Stimulated activated CD4-positive, alpha-beta T cell treated with anti-CD3 and anti-CD28 coated beads, Interleukin-1b, Interleukin-23, amount 100 ng/mL, for 1 hour (primary cell): ENCODE measurements at places on chromosomes 11 and 22.

DNA sequence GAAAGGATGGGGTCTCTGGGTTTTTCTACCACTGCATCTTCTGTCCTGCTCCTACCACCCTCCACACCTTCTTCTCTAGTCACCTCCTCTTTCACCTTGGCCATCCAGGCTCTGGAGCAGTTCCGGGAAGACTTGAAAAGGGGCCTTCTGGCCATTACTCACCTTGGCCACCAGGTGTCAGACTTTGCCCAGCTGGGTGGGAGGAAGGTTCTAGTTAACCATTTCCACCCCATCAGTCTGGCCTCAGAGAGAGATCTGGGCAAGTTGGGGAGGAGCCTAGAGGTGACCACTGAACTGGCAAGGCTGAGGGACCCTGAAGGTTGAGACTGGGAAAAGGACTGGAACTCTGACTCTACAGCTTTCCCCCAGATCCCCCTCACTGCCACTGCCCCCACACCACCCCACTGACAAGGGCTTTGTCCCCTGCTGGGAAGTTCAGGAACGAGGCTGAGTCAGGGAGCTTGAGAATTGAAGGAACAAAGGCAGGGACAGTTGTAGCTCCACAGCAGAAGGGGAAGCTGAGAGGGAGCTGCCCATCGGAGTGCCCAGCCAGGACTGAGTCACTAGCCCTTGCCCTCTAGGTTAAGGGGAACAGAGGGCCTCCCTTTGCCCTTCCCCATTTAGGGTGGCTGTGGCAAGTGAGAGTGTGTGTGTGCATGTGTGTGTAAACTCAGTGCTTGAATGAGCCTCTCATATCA lies 3.7 kb upstream of the POLD4 start:
- no peak for DNase-seq

GRCh38 chr11:66981976-66982578 lies 7.0 kb downstream of the C11orf86 start:
- no peak for DNase-seq

GRCh38 chr22:49297871-49298721 lies 529.6 kb downstream of the BRD1 start:
- DNase-seq = no peak

GRCh38 chr11:3201677-3202181 lies 16.9 kb downstream of the MRGPRG start:
- DNase-seq = no peak

DNA sequence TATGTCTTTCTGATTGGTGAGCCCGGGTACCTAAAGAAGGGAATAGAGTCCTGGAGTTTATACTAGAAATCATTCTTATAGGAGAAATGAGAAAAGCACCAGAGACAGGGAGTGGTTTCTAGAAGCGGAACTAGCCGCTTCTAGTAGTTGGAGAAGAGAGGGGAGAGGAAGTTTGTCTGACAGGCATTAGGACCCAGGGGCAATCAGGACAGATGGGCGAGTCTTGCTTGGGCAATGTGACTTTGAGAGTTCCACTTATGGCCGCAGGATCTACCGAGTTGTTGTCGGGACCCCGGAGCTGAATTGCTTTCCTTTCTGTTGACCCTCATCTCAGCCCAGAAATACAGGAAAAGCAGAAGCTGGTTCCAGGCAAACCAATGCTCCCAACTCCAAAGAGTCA lies 596.8 kb upstream of the CNTN5 start:
- no peak for DNase-seq

- DNase-seq = no peak
These were observed 39.9 kb downstream of the CWC15 start for GRCh38 chr11:94933223-94934130.

DNA sequence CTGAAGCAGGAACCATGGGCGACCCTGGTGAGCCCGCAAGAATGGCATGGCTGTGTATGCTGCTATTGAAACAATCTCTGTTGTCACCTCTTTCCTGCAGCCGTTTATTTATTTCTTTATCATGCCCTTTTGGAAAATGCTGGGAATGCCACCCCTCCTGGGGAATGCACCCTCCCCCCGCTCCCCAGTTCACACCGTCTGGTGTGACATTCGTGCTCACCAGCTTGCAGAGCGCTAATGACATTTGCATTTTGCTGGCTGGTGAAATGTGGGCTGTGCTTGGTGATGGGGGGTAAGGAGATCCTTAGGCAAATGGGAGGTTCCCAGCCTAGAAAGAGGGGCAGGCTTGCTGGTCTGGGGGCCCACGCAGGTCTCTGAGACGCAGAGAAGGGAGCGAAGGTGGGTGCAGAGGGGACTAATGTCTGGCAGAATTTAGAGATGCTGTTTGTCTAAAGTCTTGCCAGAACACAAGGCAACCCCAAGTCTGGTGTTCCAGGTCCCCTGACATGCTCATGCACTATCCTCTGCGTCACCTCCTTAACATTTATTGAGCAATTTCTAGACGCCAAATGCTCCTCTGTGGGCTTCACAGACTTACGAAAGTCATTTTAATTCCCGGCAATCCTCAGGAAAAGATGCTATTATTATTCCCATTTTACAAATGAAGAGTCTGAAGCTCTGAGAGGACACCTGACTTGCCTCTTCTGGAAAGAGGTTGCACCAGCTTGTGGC lies 91.7 kb downstream of the TP53I11 start:
- no peak for DNase-seq

- no peak for DNase-seq
These were observed 35.4 kb downstream of the MOB2 start for GRCh38 chr11:1450949-1451710.

- no peak for DNase-seq
These were observed 17.2 kb downstream of the MYEOV start for GRCh38 chr11:69310934-69311766.

GRCh38 chr22:19948057-19948760 lies 6.6 kb upstream of the TXNRD2 start:
- DNase-seq = no peak

GRCh38 chr11:36574486-36574885 lies 6.7 kb downstream of the RAG1 start:
- no peak for DNase-seq

DNA sequence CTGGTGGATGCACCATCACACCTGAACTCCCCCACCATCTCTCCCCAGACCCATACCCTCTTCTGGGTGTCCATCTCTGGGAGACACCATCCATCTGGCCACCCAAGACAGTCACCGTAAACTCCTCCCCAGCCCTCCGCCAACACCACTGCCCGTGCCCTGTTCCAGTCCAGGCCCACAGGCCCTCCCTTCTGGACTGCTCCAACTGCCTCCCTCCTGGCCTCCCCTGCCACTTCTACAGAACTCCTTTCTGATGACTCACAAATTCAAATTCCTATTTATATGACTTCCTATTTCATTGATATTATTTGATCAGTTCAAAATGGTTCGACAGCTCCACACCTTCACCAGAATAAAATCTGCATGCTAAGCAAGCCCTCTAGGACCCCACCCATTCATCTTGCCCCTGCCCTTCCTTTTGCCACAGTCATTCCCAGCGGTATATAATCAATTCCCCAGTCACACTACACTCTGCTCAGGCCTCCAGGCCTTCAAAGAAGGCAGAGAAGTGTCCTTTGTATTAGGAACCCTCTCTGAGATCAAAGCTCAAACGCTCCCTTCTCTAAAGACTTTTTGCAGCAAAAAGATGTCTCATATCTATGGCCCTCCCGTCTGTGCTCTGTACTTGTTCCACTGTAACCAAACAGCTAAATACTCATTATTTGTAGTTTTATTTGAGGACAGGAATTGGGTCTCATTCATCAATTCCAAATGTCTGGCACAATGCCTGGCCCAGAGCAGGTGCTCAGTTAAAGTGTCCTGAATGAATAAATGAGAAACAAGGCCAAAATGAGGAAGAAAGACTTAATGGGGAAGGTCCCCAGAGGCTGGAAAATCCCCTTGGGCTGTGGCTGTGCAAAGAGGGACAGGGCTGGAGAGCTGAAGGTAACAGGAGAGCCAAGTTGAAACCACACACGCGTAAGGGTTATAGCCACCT lies 29.0 kb downstream of the MYH9 start:
- DNase-seq = no peak

DNA sequence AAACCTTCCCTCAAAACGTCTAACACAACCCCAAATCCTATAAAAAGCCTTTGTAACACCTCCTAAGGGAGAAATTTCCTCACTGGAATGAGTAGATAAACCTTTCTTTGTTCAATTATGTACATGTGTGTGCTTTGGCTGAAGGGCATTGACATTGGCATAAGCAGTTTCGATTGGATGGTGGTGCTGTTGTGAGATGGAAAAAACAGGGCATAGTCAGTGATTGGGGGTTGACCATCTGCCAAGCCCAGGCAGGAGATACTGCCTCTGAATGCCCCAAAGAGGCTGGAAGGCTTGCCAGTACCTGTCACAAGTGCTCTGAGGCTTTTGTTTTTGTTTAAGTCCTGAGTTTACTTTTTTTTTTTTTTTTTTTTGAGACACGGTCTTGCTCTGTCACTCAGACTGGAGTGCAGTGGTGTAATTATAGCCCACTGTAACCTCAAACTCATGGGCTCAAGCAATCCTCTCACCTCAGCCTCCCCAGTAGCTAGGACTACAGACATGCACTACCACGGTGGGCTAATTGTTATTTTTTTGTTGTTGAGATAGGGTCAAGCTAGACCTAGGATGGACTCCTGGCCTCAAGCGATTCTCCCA lies 1.2 kb upstream of the CCDC117 start:
- DNase-seq = no peak

DNA sequence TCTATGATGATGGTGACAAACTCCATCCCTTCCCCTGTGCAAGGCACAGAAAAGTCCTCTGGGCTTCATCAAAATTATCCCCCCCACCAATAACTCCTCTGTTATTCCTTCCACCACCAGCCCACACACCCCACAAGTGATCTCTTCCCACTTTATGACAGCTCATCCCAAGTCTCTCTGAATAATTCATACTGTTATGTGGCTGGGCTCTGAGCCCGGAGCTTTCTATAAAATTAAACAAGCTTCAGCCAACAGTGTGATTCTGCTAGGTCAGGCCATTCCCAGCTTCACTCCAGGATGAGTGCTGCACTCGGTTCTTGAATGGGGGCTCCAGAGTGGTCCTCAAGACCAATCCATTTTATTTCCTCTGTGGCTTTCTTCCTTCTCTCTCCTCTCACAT lies 83.0 kb downstream of the INSC start:
- no peak for DNase-seq

DNA sequence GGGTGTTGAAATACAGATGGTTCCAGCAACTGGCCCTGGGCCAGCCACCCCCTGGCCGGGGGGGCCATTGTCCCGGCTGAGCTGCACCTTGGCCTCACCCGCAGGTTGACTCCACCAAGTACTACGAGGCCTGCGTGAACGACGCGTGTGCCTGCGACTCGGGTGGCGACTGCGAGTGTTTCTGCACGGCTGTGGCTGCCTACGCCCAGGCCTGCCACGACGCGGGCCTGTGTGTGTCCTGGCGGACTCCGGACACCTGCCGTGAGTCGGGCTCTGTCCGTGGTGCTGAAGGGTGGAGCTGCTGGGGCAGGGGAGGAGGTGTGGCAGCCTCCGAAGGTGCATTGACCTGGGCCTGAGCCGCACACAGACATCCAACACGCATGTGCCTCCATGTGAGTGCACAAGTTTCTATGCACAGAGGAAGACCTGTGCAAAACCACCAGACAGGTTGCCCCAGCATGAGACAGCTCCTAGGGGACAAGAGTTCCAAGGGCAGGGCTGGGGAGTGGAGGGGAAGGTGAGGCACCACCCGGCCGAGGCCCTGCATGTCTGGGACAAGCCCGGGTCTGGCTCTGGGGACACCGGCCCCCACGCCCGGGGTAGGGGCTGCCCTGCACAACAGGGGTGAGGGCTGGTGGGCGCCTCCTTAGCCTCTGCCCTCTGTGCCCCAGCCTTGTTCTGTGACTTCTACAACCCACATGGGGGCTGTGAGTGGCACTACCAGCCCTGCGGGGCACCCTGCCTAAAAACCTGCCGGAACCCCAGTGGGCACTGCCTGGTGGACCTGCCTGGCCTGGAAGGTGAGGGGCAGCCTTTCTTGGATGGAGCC lies 16.1 kb downstream of the MUC5B start:
- DNase-seq = no peak

GRCh38 chr22:31646186-31647019 lies 15.6 kb downstream of the PISD start:
- DNase-seq = no peak

GRCh38 chr11:606245-606644 lies 9.5 kb downstream of the IRF7 start:
- no peak for DNase-seq

GRCh38 chr11:68690671-68691401 lies 6.5 kb downstream of the GAL start:
- no peak for DNase-seq

- DNase-seq = no peak
These were observed 87.7 kb upstream of the HORMAD2 start for GRCh38 chr22:29992341-29993275.

DNA sequence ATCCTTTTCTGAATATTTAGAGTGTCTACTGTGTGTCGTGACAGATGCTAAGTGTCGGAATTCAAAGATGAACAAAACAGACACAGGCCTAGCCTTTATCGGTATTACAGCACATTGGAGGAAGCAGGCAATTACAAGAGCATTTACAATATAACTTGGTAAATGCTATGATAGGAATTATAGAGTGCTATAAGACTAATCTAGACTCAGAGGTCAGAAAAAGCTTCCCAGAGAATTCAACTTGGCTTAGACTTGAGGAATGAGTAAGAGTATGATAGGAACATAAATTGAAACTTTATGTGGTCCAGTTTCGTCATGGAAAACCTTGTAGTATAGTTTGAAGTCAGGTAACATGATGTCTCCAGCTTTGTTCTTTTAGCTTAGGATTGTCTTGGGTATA lies 395.7 kb upstream of the FAT3 start:
- no peak for DNase-seq

DNA sequence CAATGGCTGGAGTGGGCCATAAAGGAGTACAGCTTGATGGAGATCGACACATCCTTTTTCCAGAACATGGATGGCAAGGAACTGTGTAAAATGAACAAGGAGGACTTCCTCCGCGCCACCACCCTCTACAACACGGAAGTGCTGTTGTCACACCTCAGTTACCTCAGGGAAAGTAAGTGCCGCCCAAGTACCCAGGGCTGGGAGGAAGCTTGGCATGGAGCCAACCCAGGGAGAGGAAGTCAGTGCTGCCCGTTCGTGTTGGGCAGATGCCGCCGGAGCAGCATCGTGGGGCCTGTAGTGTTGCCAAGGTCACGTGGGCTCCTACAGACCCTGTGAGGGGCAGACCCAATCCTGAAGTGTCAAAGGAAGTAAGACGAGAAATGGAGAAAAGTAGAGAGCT lies 78.9 kb downstream of the FLI1 start:
- DNase-seq = peak; percentile 38

- no peak for DNase-seq
These were observed 24.6 kb downstream of the IGF2 start for GRCh38 chr11:2114430-2115241.

GRCh38 chr11:103946793-103947545 lies 89.5 kb upstream of the DDI1 start:
- DNase-seq = no peak

GRCh38 chr11:126518972-126519690 lies 163.6 kb downstream of the ST3GAL4 start:
- no peak for DNase-seq
